ENCODE measurements at places on chromosomes 1 and 21.
A peak's percentile ranks its signal among the peaks of the same experiment; 100 is the strongest.

DNA sequence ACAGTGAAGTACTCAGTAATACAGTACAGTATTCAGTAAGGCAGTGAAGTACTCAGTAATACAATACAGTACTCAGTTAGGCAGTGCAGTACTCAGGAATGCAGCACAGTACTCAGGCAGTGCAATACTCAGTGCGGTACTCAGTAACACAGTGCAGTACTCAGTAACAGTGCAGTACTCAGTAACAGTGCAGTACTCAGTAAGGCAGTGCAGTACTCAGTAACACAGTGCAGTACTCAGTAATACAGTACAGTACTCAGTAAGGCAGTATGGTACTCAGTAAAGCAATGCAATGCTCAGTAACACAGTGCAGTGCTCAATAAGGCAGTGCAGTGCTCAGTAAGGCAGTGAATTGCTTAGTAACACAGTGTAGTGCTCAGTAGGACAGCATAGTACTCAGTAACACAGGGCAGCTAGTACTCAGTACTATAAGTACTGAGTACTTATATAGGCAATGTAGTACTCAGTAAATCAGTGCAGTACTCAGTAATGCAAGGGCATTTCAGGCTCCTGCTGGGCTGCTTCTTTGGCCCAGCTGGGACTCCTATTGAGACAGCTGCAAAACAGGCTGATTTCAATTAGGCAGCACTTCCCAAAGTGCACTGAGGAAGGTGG lies 411.3 kb downstream of the DISC1 start:
- DNase-seq, result no peak

GRCh38 chr1:36924282-36924811 lies 110.0 kb downstream of the GRIK3 start:
- DNase-seq, result no peak

DNA sequence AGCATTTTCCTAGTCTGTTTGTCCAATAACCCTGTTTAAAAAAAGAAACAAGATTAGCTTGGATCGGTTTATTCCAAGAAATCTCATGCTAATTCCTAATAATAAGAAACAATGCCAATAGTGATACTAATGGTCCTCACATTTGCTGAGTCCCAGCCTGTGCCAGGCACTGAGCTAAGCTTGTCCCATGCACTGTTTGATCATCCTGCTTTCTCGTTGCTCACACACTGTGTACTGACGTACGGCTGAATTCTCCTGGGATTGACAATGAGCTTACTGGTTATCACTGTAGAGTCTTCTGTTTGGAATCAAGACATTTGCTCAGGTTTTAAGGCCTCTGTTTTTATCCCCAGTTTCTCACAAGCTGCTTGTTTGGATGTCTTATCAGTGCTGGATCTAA lies 71.1 kb downstream of the CACNA1E start:
- DNase-seq, result no peak

DNA sequence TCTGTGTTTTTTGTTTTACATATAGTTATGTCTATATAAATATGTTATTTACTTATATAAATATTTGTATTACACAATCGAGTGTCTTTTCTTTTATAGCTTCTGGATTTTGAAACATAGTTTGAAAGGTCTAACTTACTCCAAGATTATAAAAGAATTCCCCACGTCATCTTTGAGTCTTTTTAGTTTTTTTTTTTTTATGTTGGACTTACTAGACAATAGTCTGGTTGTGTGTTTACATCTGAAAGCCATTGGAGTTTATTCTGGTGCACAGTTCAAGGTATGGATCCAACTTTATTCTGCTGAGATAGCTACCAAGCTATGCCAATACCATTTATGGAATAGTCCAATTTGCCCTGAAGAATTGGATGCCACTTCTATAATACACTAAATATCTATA lies 26.1 kb upstream of the RCAN3 start:
- DNase-seq, result no peak

- DNase-seq, result no peak
These were observed 78.4 kb upstream of the DIRAS3 start for GRCh38 chr1:68128820-68129219.

DNA sequence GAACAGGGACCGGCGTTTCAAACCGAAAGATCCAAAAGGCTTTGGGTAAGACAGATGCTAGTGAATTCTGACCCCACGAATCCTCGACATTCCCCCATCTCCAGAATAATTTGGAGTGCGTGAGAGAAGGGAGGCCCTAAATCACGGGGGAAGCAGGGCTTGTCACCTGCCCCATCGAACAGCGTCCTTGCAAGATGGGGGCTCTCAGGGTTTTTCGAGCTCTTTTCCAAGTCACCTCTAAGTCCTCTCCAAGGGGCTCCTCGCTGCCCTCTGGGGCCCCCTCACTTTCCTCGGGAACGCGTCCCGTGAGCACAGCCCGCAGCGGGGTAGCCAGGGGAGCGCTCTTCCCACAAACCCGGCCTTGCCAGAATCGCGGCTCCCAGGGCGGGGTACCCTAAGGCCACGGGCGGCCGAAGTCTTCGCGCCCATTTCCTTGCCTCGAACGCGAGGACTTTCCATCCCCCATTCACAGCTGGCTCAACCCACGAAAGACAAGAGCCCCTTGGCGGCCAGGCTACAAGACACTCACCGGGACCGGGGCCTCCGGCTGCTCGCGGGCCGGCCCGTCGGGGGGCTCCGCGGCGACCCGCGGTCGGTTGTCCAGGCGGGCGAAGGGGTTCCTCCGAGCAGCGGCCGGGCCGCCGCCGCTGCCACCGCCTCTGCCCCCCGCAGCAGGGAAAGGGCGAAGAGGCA lies 546 bp downstream of the DONSON start:
- peak; percentile 2 for DNase-seq

GRCh38 chr1:15523104-15524020 lies 653 bp downstream of the CASP9 start:
- DNase-seq, result no peak

GRCh38 chr21:40129809-40130208 lies 262.6 kb downstream of the PCP4 start:
- no peak for DNase-seq

- DNase-seq, result no peak
These were observed 3.7 kb upstream of the RHEX start for GRCh38 chr1:206049293-206049692.

DNA sequence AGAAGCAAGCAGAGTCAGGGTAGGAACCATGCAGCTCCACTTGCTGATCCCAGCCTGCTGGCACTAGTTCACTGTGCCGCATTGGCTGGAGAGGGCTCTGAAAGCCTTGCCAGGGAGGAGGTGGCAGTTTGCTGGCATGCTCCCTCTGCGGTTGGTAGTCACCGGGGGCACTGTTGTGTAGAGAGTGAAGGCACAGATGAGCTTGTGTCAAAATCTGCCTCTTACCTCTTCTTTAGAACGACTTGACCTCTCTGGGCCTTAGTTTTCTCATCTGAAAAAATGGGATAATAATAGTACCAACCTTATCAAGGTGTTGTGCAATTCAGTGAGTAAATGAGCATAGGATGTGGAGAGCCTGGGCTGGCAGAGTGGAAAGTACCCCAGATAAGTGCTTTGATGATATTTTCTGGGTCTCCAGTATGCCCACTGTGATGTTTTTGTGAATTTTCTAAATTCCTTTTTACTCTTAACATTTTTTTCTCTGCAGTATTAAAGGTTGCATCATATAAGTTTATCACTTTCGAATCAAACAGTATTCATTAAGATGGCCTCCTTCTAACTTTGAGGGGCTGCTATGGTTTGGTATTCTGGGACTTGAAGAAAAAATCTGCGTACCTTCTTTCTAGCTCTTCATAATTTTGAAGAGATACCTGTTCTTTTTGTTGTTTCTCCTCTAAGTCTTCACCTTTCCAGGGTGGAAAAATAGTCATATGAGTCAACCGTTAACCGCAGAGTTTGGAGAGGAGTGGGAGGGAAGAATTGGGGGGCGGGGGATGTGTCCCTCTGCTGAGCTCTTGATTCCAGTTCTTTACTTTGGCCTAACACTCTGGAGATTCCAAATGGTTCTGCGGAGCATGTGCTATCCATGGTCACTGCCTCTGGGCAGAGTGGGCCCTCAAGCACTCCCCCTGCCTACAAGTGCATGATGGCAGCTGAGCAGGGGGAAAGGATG lies 26.8 kb downstream of the SZRD1 start:
- DNase-seq, result no peak

DNA sequence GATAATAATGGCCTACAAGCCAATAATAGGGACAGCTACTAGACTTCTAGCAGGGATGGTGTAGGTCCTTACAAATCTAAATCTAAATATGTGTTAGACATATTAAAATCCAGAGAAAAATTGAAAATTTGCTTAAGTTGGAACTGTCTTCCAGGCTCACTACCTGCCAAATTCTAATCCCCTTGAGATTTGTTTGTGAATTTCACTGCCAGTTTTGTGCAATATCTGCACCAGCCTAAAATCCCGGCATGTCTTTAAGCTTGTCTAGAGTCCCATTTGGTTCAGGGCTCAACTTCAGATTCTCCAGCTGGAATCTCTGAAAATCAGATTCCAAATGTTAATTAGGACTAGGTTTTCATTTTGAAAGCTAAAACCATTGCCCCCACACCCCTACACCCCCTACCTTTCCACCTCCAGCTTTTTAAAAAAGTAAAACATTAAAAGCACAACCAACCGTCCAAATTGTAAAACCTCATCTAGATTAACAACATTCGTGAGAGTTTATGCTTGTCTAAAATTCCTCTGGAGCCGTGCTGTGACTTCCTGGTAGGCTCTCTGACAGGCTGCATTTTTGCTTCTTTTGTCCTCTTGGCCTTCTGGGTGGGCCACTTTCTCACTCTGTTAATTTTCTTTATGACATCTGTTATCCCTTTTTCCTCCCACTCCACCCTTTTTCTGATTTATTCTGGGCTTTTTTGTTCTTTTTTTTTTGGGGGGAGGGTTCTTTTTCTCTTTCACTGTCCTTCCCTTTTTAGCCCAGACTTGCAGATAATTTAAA lies 348.7 kb downstream of the PAPPA2 start:
- DNase-seq, result no peak

DNA sequence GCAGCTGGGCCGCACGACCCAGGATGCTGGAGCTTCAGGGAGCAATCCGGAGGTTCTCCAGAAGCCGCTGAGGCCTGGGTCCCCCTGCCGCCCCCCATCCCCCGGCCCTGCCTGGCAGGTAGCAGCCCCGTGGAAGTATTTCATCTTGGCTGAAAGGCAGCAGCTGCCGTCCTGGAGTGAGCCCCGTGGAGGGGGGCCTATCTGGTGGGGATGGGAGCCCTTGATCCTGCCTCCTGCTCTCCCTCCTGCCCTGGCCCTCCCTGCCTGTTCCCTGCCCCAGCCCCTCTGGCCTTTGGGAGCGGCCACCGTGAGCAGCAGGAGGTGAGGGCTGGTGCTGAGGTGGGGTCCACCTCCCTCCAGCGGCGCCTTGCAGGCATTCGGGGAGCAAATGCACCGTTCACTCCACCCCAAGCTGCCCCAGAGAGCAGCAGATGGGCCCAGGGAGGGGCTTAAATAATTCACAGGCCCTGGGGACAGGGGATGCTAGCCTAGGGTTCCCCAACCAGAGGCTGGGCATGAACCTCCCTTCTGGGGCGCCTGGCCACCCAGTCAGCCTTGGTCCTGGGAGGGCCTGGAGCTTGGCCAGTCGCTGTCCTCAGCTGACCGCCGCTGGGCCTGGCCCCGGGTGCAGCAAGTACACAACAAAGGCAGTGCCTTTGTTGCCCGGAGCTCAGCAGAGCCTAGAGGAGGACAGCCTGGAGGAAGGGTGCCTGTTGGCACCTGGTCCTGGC lies 23.7 kb upstream of the PLCH2 start:
- no peak for DNase-seq

DNA sequence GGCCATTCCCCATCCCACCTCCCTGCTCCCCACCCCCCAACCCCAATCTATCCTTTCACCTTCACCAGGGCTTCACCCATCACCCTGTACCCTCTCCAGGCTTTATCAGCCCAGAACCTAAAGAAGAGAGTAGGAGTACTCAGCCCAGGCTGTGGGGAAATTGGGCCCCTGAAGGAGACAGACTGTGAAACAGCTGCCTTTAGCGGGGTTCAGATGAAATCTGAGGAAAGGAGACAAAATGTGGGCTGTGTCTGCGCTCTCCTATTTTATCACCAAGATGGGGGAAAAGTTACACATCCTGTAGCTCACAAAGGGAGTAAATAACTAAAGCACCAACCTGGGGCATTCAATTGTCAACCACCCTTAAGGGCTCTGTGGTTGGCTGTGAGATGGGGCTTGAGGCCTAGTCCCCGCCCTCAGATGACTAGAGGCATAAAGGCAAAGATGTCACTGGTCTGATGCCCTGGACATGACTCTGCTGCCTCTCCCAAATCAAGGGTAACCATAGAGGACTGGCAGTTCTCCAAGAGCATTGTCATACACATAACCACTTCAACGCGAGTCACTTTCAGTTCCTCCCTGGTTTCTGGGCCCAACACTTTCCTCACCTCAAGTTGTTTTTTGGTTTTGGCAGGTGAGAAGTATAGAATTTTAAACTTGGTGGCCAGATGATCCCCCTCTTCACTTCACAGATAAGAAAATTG lies 30.0 kb downstream of the SLC27A3 start:
- DNase-seq, result peak; percentile 44

GRCh38 chr1:16042096-16042495 lies 1.5 kb upstream of the CLCNKB start:
- no peak for DNase-seq

- DNase-seq, result no peak
These were observed 250.3 kb downstream of the SDCCAG8 start for GRCh38 chr1:243505986-243506689.

GRCh38 chr1:36656271-36656670 lies 173.6 kb upstream of the CSF3R start:
- DNase-seq, result no peak

GRCh38 chr1:32736812-32737791 lies 34.5 kb upstream of the SYNC start:
- no peak for DNase-seq

DNA sequence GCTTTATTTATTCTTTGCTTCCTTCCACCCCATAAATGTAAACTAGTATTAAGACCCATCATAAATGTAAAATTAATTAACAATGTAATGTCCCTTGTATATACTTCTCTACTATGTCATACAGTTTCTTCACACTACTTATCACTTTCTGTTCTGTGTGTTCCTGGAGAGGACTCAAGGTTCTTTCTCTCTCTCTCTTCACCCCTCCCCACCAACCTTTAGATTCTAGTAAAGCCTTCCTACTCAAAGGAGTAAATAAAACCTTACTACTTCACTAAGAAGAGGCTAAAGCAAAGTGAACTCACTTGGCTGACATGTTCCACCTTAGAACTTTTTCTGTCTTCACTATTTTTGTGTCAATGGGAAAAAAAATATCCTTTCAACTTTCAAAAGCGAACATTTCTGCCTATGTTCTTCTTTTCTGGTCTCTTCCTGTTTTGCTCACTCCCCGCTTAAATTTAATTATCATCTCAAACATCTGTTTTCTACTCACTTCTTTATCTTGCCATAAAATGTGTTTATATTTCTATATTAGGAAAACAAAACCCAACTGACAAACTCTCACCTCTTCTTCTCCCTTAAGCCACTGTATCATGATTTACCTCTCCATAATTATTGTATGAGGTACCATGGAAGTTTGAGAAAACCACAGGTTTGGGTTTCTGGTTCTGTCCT lies 260.3 kb downstream of the DPYD start:
- no peak for DNase-seq

- DNase-seq, result no peak
These were observed 20.4 kb downstream of the WNT4 start for GRCh38 chr1:22122273-22123070.

- DNase-seq, result no peak
These were observed 124.2 kb downstream of the KCNN3 start for GRCh38 chr1:154745750-154746425.
